Kasumi-1 (cell line): ENCODE measurements at places on chromosomes 1 and 21.

- no peak for DNase-seq
These were observed 60.1 kb downstream of the RGS13 start for GRCh38 chr1:192696082-192696481.

DNA sequence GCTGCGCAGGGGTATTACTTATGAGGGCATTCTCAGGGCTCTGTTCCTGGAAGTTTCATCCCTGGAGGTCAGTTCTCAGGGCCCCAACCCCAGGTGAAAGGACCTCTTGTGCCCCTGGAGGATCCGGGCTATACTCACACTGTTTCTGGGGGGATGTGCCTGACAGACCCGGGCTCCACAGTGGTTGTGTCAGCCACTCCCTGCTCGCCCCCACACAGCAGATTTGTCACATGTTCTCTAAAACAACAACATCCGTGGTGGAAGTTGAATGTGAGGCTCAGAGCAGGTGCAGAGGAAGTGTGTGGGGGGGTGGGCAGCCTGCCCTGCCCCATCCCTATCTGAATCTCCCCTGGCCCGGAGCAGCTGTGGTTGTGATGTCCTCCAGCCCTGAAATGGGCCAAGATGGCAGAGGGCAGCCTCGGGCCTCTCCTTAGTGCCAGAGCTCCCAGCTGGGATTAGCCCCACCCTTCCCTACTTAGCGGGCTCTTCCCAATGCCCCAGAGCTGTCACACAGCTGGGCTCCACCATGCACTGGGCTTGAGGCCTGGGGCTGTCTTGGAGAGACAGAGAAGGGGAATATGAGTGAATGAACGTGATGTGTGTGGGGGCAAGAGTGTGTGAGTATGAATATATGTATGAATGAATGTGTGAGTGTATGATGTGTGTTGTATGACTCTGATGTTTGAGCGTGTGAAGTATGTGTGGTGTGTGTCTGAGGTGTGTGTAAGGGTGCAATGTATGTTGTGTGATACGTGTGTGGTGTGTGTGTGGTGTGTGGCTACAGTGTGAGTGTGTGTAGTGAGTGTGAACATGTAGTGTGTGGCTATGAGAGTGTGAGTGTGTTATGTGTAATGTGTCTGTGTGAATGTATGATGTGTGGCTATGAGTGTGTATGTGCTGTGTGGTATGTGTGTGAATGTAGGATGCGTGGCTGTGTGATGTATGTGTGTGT, 1.5 kb upstream of the FCMR start:
- DNase-seq = peak; percentile 26

- DNase-seq = no peak
These were observed 436.5 kb downstream of the SIPA1L2 start for GRCh38 chr1:232193451-232193783.

- DNase-seq = no peak
These were observed 45.9 kb upstream of the PRMT6 start for GRCh38 chr1:107010582-107010981.

- no peak for DNase-seq
These were observed 37.0 kb downstream of the S100A6 start for GRCh38 chr1:153498746-153499145.

DNA sequence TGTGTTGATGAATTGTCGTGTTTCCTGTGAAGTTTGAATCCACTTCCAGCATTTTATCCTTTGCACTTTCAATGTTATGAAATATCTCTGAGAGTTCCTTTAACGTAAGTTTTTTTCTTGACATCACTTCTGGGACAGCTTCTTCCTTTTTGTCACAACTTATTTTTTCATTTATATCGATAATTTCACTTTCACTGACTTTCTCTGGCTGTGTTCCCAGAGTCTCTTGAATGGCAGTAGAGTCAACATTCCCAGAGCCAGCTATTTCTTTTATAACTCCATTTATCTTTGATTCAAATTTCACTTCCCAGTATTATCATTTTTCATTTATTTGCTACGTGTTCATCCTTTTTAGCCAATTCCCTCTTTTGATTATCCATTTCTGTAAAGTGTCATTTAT, 256.5 kb downstream of the PAPPA2 start:
- DNase-seq = no peak
